Suppressor macrophage treated with lipopolysaccharide for 1 hour (primary cell): ENCODE measurements at places on chromosomes 3 and 15.
A peak's percentile ranks its signal among the peaks of the same experiment; 100 is the strongest.

DNA sequence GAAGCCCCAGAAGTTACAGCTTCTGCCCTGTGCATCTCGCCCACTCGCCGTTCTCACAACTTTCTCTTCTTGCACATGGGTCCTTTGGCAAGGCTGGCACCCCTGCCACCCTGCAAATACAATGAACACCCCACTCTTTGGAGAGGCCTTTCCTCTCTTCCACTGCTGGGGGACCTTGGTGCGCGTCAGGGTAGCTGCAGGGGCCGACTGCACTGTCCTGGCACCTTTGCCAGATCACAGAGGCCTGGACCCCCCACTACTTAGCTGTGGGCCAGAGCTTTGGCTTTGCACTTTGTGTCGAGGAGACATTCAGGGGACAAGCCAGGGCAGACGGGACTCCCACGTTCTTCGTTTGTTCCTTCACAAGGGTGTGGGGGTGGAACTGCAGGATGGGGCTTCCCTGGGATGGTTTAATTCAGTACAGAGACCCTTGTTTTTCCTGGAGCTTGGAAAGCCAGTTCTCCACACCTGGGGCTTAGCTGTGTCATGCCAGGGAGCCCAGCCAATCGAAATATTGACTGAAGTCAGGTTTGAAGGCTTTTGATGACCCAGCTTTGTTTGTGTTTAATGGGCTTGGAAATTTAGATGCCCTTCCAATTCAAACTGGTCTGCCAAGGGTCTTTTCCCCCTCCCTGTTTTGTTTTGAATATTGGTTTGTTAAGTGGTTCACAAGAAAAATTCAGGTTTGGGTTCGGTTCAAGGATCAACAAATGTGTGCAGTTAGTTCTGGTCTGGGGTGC lies 256.1 kb upstream of the TLE3 start:
- DNase-seq, result no peak

GRCh38 chr3:70813311-70813710 lies 500.9 kb upstream of the MDFIC2 start:
- DNase-seq, result no peak

DNA sequence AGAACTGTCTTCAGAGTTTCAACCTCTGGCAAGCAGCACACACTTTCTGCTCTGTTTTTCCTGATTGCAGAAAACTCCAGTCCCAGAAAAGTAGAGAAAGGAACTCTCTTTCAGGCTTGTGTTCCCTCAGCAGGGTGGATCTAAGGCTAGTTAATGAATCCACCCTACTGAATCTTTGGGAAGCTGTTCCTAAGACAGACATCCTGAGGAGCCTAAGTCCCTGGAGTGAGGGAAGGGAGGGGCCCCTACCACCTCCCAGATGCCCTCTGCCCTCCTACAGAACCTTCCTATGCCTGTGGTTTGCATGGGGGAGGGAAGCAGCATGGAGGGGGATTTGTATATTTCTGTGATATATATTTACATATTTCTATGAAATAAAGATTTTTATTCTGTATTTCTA lies 124.4 kb downstream of the ANO10 start:
- no peak for DNase-seq

DNA sequence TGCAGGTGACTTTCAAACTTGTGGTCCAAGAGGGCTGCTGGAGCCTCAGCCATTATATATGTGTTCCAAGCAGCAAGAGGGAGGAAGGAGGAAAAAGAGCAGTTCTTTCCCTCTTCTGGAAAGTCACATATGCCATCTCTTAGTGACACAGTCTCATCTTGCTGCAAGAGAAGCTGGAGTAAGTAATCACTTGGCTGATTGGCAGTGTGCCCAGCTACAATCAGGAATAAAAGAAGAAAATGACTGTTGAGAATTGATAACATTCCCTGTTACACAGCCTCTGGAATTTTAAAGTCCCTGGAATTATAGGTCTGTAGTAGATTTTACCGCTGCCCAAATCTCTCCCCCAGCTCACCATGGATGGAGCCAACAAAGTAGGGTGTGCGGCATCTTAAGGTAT lies 31.4 kb upstream of the LYZL4 start:
- no peak for DNase-seq

DNA sequence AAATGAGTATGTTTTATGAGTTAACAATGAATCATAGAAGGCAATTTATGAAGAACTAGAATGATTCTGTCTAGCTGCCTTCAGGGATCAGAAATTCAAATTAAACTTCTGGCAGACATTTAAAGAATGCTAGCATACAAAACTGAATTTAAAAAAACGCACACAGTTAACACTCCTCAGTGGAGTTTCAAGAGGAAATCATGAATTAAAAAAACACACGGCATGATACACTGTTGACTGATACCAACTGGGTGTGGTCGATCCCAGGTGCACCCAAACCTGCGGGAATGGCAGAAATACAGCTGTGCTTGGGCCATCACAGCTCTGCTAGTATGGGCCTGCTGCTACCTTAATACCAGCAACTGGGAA lies 526.0 kb downstream of the FOXP1 start:
- no peak for DNase-seq

GRCh38 chr15:33580526-33580925 lies 269.8 kb downstream of the RYR3 start:
- no peak for DNase-seq

DNA sequence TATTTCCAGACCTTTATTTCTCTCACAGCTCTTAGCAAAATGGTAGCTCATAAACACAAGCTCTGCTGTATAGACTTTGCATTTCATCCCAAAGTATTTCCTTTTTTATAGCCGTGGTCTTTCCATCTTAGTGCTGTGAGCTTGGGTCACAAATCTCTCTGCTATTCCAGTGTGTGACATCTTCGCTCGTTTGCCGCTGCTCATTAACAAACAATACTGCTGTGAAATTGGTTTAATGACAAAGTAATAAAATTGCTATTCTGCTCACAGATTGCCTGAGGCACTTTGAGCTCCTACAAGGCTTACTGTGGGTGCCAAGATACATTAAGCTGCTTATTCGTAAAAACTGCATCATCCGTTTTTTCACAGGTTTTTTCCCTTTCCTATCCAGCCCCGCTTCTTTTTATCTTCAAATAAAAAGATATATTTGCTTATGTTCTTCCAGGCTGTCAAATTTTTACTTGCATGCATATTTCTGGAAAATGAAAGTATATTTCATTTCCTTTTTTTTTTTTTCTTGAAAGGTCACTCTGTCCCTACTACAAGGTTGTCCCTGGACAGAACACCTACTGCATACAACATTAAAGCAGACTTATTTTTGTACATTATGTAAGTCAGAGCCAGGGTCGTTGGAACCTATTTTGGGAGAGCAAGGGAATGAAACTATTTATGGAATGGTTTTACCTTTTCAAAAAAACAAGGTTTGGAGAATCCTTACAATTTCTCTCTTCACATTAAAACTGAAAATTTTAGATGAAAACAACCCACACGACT lies 174.5 kb downstream of the MEIS2 start:
- DNase-seq, result no peak

DNA sequence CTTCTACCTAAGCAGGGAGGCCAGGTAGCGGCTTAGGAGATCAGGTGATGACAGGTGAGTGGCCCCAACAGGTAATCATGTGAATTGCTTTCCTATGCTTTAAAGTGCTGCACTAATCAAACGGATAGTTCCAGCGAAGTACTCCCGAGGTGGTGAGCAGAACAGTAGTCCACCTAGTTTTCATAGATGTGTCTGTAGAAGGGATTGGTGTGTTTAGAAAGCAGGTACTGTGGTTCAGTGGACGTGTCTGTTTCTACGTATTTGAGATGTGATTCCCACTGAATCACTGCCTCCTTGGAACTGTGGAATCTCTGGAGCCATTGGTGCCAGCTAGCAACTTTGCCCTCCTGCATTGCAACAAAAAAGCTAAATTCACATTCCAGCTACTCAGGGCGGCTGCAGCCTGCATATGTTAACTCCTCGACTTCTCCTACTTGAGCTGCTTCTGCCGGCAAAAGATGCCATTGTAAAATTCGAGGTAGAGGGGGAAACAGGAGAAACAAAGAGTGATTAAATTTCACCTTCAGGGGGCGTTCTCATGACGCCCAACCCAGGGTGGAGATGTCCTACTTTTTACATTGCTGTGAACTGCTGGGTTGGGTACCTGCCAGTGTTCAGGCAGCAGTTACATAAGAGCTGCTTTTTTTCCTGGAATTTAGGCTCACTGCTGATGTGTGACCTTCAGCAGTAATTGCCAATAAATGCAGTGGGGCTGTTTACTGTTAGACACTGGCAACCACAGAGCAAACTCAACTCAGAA lies 227.3 kb downstream of the ITPR1 start:
- no peak for DNase-seq

- peak; percentile 68 for DNase-seq
Measured at GRCh38 chr15:89998141-89998661, 2.9 kb upstream of the ZNF710 start.

- DNase-seq, result no peak
Measured at GRCh38 chr15:56765251-56765650, 31.9 kb upstream of the ZNF280D start.

- no peak for DNase-seq
Measured at GRCh38 chr3:58254144-58254543, 16.6 kb downstream of the ABHD6 start.

- peak; percentile 78 for DNase-seq
Measured at GRCh38 chr15:79900087-79900486, 3.3 kb upstream of the MTHFS start.

- DNase-seq, result no peak
Measured at GRCh38 chr3:64574194-64574593, 113.6 kb downstream of the ADAMTS9 start.

DNA sequence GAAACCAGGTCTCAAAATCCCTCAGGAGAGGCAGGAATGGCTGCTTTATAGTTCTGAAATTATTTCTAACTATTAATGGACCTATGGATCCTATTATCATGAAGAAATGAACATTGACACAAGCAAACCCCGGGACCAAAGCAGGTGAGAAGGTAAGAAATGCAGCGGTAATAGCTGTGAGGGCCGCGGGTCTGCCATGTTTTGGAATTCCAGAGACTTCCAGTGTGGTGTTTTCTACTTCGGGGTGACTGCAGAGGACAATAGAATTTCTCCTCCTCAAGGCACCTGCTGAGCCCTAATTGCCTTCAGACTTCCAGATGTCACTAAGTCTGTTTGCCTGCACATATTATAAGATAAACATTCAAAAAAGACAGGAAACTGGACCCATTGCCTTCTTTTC lies 437.4 kb downstream of the GABRG3 start:
- DNase-seq, result no peak

DNA sequence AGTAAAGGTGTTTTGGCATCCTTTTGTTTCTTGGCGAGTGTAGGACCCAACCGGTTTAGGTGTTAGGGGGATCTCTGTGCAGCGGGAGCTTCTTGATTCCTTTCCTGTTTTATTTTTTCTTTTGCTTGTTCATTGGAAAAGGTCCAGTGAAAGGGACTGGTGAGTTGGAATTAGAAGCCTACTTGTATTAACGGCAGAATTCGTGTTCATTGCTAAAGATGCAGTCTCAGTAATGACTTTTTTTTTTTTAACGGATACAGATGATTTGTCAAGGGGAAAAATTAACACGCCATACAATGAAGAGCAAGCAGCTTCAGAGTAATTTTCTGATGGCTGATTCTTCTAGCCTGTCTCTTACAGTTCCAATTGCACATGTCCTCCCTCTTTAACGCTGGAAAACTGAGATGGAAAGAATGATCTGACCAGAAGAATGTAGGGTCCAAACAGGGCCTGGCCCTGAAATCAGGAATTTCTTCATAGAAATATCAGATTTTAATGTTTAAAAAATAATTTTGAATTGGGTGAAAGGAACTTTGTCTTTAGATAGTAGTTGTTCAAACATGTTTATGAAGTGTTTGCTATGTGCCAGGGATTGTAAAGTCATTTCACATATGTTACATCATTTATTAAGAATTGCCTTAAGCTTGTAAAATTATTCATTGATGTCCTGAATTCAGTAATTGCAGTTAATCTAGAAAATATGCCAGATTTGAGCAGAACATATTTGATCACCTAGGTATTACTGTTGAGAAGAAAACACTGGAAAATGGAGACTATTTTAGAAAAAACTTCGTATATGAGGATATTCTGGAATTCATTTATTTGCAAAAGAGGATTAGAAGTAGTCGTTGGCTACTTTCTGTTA lies 1.4 kb downstream of the MAPK6 start:
- DNase-seq, result peak; percentile 29

- no peak for DNase-seq
Measured at GRCh38 chr15:92914103-92914499, 14.0 kb downstream of the CHD2 start.
